ENCODE measurements at places on chromosomes 1 and 21.

- peak; percentile 73 for DNase-seq
These were observed 42.7 kb downstream of the HSD3B1 start for GRCh38 chr1:119549719-119550132.

- no peak for DNase-seq
These were observed 413.5 kb downstream of the NPHP4 start for GRCh38 chr1:5578690-5579089.

GRCh38 chr1:43890815-43891214, 42.8 kb upstream of the ARTN start:
- DNase-seq = no peak

GRCh38 chr1:196382383-196382782, 225.9 kb downstream of the KCNT2 start:
- DNase-seq = no peak

DNA sequence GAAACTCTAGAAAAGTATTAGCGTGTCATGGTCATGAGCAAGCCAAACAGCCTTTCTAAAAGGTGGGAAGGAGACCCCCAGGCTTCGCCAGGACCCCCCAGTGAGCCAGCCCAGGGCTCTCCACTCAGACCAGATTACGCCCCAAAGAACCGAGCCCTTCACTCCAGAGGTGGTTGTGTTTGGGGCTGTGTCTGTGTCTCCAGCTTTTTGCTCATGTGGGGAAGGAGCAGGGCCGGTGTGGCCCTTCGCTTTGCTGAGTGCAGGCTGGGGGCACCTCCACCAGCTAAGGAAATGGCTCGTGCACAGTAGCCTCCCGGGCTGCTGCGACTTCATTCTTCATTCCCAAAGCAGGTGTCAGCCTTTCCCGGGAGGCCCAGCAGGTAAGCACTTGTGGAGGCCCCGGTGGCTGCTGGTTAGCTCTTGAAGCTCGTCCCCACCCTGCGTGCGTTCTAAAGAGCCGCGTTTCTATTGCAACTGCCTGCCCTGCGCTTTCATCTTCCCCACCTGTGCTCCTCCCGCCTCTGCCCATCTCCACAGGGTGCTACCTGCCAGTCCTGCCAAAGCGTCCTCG, 531 bp downstream of the TSPEAR start:
- no peak for DNase-seq

GRCh38 chr1:221727146-221728036, 14.5 kb downstream of the DUSP10 start:
- DNase-seq = no peak

DNA sequence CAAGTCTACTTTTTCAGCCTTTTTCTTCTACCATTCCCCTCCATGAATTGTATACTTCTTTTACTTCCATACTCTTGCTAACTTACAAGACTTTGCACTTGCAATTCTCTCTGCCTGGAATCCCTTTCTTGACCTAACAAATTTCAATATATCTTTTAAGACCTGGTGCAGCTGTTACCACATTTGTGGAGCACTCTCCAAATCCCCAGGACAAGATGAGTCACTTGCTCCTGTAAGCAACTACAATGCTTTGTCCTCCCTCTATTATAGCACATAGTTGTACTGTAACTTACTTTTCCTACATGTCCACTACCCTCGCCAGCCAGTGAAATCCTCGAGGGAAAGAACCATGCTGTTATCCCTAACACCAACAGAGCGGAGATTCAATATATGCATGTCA, 43.1 kb downstream of the WARS2 start:
- DNase-seq = peak; percentile 51

- DNase-seq = no peak
These were observed 83.1 kb upstream of the SOD1 start for GRCh38 chr21:31576428-31576827.

DNA sequence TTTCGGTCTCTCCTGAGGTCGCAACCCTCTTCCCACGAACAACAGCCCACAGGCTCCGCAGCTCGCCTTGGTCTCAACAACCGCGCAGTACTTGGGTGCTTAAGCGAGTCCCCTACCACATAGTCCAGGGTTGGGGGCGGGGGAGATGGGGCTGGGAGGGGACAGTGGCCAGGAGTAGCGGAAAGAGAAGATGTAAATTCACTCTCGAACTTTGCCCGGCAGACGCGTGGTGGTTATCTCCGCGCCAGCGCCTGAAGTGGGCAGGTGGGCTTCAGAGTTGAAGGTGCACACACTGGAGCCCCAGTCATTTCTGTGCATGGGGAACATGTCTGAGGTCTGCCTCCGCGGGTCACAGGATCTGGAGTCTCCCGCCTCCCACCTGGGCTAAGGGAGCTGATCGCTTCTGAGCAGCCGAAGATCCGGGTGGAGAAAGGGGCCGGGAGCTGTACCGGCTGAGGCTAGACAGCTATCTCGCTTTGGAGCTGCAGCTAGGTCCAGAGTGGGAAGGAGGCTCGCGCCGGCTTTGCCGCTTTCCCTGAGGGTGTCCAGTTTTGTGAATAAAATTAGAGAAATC, 4.3 kb upstream of the FOXD2 start:
- DNase-seq = no peak

DNA sequence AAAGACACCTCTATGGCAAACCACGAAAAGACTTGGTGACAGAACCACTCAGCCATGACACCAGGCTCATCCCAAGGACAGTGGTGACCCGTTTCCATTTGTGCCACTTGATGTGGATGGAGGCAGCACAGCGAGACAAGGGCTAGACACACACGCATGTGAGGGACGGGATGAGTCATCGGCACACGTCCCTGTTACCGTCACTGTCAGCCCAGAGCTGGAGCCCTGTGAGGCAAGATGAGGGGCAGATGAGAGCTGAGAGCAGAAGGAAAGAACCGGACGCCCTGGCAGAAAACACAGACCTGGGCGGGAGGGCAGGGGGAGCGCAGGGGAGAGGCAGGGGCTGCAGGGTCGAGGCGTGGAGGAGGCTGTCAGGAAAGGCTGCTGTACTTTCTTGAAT, 57.8 kb downstream of the SIK1 start:
- no peak for DNase-seq

GRCh38 chr1:203178083-203178482, 2.5 kb upstream of the MYBPH start:
- DNase-seq = peak; percentile 19

- DNase-seq = peak; percentile 56
These were observed 9.6 kb upstream of the SFT2D2 start for GRCh38 chr1:168216171-168216570.

- no peak for DNase-seq
These were observed 10.6 kb downstream of the MAP3K21 start for GRCh38 chr1:233338102-233338501.

DNA sequence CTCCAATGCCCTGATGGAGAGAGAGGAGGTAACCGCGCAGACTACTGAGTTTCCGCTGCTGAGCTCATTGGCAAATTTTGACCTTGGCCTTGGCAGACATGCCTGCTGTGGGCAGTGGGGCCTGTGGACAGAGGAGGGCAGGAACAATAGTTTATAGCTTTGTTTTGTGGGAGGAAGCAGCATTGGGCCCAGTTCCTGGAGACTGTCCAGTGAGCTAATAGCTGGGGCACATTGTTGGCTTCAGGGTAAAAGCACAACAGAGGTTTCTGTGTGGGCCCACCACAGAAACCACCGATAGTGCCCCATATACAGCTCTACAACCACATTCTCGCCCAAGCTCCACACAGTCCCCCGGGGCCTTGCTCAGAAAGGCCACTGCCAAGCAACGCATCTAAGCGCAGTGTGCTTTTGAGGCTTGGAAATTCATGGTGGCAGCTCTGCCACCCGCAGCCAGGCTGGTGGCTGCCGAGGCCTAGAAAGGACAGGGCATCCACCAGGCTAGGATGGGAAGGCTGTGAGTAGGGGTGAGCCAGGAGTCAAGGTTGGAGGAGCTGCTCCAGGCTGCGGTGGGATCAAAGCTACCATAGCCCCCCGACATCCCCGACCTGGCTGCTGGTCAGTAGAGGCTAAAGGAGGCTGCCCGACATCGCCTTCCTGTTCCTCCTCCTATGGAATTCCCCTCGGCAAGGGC, 43.2 kb downstream of the NEK2 start:
- DNase-seq = no peak

GRCh38 chr1:788835-789234, 102.4 kb upstream of the OR4F16 start:
- peak; percentile 6 for DNase-seq

- no peak for DNase-seq
These were observed 30.4 kb downstream of the ERG start for GRCh38 chr21:38467911-38468310.

DNA sequence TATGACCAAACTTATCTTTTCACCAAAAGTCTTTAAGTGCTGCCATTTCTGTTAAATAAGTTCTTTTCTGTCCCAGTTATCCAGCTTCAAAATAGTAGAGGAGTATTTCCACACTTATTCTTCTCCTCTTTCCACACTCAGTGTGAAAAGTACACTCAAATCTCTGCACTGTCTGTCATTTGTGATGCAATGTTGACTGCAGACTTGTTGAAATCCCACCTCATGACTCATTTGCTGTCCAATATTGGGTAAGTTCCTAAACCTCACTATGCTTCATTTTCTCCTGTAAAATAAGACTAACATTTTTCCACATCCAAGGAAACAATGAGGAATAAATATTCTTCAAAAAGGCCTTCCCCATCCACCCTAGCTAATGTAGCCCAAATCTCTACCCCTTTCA, 17.5 kb downstream of the LRRIQ3 start:
- peak; percentile 29 for DNase-seq

DNA sequence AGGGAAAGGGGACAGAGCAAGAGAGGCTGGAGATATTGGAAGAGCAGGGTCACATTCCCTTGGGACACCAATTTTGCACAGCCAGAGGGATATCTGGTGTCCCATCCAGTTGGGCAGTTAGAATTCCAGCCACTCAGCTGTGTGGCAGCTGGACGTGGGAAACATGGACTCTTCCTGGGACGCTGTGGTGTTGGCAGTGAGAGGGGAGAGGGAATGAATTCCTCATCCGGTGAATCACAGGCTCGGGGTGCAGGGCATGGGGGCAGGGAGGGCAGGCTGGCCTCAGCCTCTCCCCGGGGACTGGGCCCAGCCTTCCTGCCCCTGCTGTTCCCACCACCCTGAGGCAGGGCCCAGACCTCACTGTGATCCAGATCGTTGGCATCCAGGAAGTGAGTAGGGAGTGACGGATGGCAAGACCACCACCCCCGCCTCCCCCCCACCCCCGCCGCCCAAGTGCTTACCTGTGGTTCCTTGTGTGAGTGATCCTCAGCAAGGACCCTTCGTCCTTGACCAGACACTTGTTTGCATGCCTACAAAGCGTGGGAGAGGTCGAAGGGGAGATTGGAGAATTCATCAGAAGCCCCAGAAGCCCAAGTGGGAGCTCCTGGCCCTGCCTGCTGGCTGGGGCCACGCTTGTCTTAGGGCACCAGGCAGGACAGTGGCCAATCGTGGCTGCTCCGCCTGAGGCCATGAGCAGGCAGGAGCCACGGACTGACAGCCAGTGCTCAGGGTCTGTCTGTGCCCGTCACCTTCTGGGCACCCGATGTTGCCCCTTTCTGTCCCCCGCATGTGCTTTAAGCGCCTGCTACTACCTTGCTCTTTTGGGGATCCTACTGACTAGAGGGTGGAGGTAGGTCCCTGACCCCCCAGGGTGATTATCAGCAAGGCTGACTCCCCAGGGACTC, 8.7 kb downstream of the WNT3A start:
- peak; percentile 17 for DNase-seq
